Activated CD4-positive, CD25-positive, alpha-beta regulatory T cell (primary cell): ENCODE measurements at places on chromosomes 6 and 20.

DNA sequence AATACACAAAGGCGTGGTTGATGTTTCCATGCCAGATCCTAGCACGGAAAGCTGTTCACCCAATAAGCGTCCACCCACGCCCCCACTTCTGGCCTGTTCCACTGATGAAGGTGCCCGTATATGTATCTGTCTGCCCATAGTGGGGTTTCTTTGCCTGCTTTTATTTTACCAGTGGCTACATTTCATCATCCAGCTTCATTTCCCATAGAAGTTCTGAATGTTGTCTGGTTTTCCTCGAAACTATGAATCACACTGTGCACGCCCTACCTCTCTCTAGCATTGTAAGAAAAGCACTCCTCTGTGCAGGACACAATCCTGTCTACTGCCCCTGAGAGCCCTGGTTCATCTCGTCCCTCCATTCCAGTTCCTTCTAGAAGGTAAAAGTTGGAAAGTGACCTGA lies 8.8 kb upstream of the CD93 start:
- no peak for DNase-seq

DNA sequence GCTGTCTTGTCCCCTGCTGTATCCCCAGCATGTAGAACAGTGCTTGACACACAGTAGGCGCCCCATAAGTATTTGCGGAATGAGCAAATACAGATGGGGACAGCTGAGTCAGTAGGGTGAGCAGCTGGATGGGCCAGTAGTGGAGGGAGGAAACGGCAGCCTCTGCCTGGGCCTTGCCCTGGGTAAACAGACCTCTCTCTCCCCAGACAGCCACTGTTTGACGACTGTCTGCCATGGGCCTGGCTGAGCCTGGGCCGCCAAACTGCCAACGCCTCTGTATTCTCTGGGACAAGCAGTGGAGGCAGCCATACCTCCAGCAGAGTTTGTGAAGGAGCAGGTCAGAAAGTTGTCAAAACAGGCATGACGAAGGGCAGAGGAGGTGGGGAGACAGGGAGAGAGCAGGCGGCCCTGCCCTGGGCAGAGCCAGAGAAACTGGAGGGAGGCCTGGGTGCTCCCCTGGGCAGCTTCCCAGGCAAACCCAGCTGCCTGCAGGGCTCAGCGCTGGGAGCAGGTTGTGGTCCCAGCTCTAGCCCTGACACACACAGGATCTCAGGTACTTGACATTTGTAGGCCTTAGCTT lies 15.2 kb downstream of the HNF4A start:
- no peak for DNase-seq

DNA sequence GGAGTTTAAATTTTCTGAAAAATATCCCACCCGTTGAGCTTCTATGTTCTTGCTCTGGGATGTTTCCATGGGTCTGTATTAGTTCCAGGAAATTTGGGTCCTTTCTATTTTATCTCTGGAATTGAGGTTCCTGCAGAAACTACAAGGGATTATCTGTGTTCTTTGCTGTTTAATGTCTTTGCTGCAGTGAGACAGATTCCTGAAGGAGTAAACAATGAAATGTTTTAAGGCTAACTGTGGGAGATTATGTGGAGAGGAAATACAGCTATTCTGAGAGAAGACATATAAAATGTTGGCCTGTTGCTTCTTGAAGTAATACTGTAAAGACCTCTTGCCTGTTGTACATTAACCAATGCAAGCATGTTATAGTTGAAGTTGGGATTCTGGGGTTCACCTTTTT lies 43.5 kb downstream of the SAMD5 start:
- no peak for DNase-seq

DNA sequence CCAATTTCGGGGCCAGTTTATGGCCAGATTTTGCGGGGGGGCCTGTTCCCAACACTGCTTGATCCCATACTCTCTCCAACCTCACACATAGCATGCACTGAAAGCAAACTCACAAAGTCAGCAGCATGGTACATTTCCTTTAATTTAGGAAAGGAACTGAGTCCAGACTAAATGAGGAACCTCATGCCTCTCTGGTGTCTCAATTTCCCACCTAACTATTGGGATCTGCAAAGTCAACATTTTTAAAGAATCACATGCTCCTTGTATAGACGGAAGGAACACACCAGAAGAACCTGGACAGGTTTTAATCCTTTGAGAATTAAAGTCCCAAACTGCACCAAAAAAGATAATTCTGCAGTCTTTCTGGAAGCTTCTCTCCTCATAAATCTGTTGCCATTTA lies 33.3 kb downstream of the FAM50B start:
- DNase-seq = no peak

GRCh38 chr6:44122801-44123200 lies 4.5 kb downstream of the MRPL14 start:
- DNase-seq = no peak

DNA sequence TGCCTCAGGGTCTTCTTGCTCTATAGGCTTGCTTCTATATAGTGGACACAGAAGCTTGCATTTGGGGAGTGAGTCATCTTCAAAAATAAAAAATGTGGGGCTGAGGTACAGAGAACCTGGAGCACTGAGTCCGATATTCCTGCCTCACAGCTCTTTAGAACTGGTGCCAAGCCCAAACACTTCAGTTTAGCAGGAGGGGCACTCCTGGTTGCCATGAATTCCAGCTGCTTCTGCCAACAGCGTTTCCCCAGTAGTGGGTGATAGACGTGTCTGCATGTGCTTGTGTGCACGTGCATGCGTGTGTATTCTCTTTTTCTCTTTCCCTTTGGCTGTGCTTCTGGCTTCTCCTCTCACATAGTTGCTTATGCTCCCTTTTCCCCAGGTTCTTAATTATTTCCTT lies 11.9 kb downstream of the DNPH1 start:
- no peak for DNase-seq

DNA sequence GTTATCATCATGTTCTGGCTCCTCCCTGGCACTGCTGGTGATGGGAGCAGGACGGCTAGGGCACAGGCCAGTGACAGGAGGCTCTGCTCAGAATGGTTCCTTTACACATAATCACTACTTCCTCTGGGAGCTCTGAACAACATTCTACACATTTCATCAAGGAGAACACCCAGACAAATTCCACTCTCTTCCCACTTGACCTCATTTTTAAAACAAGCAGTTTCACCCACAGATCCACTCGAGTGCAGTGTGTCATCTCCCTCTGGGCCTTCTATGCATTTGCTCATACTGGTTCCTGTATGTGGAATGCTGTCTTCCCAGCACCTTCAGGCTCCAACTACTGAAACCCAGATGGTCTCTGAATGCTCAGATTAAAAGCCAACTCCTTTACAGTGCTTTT lies 84.8 kb downstream of the ELOVL5 start:
- no peak for DNase-seq

DNA sequence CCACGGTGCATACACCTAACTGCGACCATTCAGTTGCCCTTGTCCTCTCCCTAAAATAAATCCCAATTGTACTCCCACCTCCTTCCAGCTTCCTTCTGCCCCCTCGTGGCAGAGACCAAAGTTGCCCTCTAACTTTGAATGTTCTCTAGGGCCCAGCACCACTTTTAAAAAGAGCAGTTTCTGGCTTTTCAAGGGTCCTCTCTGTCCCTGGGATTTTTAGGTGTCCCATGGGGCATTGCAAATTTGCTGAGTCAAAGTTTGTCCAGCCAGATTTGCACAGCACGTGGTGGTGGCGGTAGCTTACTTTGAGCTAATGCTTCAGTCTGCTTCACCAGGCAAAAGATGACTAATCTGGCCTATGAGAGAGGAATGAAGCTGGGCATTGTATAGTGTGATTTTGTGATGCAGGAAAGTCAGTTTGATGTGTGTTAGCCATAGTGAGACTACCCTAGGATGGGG lies 100.2 kb downstream of the PERP start:
- no peak for DNase-seq

- DNase-seq = no peak
These were observed 89.9 kb downstream of the MTFR2 start for GRCh38 chr6:136160250-136160649.

GRCh38 chr6:129183187-129183591 lies 300.3 kb downstream of the LAMA2 start:
- DNase-seq = no peak

- no peak for DNase-seq
These were observed 13.0 kb upstream of the PFDN4 start for GRCh38 chr20:54194724-54195438.

- no peak for DNase-seq
These were observed 586.6 kb downstream of the KIF16B start for GRCh38 chr20:15986690-15987089.

- DNase-seq = no peak
These were observed 52.9 kb upstream of the BHLHE23 start for GRCh38 chr20:63059684-63060056.

- no peak for DNase-seq
These were observed 972 bp downstream of the GSTA3 start for GRCh38 chr6:52908526-52908925.

DNA sequence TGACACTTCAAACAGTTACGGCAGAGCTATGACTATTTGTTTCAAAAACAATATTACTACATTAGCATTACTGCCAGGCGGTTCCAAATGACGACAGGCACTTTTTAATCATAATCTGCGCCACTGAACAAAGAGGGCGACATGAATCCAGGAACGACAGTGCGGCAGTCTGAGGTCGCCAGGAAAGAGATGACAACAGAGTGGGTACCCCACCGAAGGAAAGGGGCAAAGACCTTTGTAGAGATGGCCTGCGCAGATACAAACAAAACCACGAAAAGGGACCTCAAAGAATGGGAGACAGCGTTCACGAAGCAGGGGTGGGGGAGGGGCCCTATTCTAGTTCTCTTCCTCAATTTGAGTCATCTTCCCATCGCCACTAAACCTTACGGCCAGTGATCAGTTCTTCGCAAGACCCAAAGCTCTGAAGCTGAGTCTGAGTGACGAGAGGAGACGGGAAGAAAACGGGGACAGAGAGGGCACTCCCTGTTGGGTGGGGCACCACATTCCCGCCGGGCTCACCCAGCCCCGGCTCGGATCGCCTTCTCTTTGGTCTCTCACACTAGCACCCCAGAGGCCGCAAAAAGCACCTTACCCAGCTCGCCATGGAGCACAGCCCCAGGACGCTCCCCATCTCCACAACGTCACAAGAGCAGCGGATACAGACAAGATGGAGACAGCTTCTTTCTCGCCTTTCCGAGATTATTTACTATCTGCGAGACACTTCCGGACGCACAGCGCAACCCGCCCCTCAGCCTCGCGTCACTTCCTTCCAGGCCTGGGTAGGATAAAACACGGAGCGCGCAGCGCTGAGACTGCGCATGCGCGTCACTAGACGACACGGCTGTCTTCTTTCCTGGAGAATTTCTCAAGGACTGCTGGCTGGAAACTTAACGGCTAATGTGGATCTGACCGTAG lies at the start of gene SERINC1:
SERINC1 (minus strand) TSS at position 701 of the 915 bp plus-strand sequence; CDS start at position 631, 70 bp downstream.
- DNase-seq = peak; percentile 67

GRCh38 chr6:71490876-71491275 lies 202.3 kb downstream of the OGFRL1 start:
- DNase-seq = no peak

- no peak for DNase-seq
These were observed 26.1 kb downstream of the IYD start for GRCh38 chr6:150394899-150395295.

DNA sequence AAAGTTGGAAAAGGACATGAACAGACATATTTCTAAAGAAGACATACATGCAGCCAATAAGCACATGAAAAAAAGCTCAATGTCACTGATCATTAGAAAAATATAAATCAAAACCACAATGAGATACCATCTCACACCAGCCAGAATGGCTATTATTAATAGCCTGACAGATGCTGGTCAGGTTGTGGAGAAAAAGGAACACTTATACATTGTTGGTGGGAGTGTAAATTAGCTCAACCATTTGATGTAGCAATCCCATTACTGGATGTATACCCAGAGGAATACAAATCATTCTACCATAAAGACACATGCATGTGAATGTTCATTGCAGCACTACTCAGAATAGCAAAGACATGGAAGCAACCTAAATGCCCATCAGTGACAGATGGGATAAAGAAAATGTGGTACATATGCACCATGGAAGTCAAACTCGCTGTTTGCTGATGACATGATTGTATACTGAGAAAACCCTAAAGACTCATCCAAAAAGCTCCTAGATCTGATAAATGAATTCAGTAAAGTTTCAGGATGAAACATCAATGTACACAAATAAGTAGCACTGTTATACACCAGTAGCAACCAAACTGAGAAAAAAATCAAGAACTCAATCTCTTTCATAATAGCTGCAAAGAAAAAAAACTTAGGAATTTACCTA lies 196.8 kb downstream of the ADGB start:
- DNase-seq = no peak

DNA sequence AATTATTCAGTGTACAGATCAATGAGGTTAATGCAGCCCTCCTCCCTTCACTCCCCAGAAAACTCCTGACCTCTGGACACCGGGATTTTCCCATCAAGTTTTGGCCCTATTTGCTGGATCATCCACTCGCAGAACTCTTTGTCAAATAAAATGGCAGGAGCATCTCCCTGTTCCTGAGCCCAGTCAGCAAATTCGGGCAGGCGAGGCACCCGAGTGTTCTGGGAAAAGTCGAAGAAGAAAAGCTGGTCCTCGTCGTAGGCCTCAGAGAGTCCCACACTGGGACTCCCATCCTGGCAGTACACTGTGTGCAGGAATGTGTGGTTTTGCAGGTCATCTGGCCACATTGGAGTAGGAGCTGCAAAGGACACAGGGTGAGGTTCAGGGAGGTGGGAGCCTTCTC lies 2.4 kb downstream of the HLA-DMA start:
- DNase-seq = no peak

DNA sequence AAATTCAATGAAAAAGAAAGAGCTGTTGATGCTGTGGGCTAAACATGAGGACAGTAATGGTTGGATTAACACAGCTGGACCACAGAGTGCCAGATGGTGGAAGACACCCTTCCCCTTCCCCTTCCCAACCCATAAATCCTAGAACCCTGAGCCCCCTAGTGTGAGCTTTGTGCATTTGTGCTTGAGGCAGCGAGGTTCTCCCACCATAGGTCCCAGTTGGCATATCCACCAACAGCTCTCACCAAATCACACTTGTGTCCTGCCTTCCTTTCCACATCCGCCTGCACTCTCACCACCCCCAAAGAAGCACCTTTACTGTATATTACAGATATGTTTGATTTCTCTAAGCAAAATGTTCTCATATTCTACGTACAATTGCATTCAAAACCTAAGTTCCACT lies 32.8 kb upstream of the HBS1L start:
- DNase-seq = no peak

GRCh38 chr6:87293526-87293925 lies 28.9 kb upstream of the SMIM8 start:
- DNase-seq = no peak

DNA sequence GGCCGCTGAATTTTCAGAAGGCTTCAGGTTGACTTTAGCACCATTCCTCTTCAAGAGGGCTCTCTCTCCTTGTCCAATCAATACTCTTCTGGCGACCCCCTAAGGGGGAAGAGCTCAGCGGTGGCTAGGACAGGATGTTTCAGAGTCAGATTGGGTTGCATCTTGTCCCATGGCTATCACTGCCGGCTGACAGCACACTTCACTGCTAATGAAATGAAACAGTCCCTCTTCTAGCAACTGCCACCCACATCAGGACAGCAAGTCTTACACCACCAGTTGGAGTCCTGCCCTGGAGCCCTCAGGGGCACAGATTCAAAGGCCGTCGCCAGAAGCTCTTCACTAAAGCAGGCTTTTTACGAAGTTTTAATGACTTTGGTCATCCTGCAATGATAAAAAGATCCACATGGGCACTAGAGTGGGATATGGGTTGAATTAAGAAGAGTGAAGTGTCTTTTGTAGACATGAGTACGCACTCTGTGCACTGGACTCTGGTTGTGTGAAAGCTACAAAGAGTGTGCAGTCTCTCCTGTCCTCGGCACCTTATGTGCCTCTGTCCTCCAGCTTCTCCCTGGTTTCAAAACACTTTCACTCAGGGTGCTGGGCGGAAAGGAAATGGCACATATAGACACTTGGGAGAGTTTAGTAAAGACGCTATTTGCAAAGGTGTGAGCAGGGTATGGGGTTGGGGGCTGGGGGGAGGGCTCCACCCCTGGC lies 66.1 kb upstream of the SLC22A16 start:
- DNase-seq = no peak
